ENCODE measurements at places on chromosomes 2 and 18.
A peak's percentile ranks its signal among the peaks of the same experiment; 100 is the strongest.

DNA sequence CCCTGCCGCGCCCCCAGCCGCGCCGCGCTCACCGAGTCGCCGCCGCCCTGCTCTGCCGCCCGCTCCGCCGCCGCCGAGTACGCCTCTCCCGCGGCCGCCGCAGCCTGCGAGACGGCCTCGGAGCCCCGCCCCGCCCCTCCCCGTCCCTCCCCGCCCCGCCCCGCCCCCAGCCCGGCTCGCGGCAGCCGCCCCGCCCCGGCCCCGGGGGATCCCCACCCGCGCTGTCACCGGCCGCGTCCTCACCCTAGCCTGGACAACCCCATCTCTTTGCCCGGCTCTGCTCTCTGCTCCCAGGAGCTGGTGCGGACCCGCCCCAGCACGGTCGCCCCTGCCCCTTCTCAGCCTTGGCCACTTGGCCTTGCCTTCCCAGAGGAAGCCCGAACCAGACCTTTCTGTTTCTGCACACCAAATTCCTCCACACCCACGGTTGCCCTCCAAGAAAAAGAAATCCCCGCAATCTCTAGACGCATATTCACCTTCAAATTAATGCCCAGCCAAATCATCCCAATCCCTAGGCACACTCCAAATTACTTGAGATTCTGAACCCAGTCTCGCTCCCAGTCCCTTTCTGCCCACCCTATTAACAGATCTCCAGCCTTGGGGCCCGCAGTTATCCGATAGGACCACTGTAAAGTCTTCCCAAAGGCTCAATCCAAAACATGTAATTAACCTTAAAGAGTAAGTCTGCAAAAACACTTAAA, at the start of gene CYRIA:
Gene CYRIA, minus strand, starts transcription at position 87 of the 701 bp plus-strand sequence. CDS start 77,715 bp downstream, outside the sequence.
- DNase-seq = no peak

GRCh38 chr2:96258166-96259022, 7.4 kb downstream of the TMEM127 start:
- no peak for DNase-seq

- DNase-seq = peak; percentile 92
These were observed 119.2 kb upstream of the ACVR1C start for GRCh38 chr2:157747695-157748370.

DNA sequence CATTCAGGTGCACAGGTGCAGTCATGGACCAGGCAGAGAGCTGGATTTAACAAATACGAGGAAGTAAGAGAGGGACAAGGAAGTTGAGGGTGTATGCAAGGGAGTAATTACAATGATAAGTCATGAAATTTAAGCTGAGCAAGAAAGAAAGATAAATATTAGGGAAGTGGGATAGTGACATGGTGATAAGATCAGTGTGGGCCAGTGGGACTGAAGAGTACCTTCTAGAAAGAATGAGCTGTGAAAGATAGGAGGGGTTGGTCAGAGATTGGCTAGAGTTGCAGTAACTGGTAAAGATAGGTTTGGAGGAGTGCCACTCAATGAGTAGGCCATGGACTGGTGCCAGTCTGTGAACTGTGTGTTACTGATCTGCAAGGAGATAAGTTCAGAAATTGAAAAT, 200.8 kb upstream of the SIX3 start:
- DNase-seq = peak; percentile 59

- DNase-seq = no peak
These were observed 214.3 kb upstream of the SIX2 start for GRCh38 chr2:45223531-45223930.

DNA sequence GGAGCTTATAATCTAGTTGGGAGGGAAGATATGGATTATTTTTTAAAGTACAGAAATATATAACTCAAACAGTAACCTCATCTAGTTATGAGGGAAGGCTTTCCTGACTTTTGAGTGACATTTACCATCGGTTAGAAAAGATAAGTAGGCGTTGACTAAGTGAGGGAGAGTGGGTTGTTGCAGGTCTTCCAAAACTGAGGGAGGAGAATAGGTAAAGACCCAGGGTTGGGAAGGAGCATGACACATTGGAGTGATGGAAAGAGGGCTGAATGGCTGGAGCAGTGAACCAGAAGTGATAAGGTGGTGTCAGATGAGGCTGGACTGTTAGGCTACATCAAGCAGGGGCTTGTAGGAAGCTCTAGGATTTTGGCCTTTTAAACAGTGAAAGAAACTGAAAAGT, 10.6 kb upstream of the NUP35 start:
- no peak for DNase-seq

DNA sequence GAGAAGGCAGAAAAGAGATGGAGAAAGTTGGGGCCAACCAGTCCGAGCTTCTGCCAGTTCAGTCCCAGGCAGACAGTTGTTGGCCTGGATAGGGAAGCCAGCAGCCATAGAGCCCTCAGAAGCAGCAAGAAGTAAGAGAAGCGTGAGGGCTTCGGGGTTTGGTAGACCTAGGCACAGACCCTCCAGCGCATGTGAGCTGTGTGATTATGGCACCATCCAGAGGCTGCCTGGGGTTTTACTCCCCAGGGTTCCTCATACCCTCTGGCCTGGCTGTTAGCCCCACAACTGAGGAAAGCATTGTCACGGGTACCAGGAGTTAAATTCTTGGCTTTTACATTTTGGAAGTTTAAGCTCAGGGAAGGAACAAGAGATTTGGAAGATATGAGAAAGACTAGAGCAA, 93.7 kb upstream of the RAB6C start:
- DNase-seq = no peak

DNA sequence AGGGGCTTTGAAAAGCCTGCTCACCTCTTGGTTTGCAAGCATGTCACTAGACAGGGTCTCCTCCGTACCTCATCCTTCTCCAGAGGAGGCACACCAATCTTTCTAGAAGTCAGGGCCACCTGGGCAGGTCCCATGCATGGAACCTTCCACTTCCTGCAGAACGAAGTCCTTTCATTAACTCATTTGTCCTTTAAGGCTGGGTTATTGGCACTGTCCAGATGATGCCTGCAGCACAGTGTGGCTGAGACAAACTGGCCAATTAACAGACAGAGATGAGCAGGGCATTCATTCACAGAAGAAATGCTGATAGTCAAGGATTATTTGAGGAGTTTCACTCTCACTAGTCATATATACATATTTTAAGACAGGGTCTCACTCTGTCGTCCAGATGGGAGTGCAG, 245.3 kb downstream of the TFCP2L1 start:
- DNase-seq = no peak

GRCh38 chr2:42425697-42426096, 64.7 kb upstream of the COX7A2L start:
- no peak for DNase-seq

GRCh38 chr2:173851141-173851641, 114.0 kb downstream of the SP3 start:
- DNase-seq = peak; percentile 35

- DNase-seq = no peak
These were observed 159.6 kb upstream of the NOSTRIN start for GRCh38 chr2:168642873-168643272.

DNA sequence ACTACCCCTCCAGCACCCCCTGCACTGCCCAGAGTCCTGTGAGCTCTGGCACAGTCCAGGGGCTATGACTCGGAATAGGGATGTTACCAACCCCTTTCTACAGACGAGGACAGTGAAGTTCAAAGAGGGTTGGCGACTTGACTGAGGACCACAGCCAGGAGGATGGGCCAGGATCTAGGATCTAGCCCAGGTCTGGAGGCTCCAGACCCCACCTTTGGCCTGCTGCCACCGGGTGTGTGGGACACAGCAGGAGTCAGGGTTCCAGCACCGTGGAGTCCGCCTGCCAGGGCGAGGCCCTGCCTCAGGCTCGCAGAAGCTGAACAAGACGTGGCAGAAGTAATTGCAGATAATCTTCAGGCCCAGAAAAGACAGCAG, 37.9 kb upstream of the GPC1 start:
- DNase-seq = no peak

DNA sequence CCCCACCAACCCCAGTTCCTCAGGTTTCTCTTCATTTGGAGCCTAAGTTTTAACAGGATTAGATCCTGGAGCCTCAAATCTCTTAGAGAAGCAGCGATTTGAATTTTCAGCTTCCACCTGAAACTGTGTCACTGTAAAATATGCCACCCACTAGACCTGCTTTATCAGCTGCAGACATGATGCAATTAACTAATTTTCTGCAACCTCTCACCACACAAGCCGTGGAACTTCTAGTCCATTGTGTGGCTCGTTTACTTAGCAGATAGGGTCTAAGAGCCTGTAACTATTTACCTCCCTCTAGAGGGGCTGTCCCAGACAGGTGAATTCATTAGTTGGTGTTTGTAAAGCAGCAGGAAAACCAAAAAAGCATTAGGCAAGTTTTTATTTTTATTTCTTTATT, 31.6 kb upstream of the FZD5 start:
- no peak for DNase-seq

DNA sequence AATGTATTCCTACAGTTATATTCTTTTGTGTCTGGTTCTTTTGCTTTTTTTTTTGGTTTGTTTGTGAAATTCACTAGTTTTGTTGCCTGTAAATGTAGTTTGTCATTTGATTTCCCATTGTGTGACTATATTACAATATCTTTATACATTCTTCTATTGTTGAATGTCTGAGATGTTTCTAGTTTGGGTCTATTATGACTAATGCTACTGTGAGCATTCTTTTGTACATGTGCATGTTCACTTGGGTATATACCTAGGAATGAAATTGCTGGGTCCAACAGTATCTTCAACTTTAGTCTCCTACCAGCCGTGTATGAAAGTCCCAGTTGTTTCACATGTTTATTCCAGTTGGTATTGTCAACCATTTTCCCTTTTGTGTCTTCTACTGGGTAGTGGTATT, 112.7 kb upstream of the RBMS1 start:
- DNase-seq = no peak

DNA sequence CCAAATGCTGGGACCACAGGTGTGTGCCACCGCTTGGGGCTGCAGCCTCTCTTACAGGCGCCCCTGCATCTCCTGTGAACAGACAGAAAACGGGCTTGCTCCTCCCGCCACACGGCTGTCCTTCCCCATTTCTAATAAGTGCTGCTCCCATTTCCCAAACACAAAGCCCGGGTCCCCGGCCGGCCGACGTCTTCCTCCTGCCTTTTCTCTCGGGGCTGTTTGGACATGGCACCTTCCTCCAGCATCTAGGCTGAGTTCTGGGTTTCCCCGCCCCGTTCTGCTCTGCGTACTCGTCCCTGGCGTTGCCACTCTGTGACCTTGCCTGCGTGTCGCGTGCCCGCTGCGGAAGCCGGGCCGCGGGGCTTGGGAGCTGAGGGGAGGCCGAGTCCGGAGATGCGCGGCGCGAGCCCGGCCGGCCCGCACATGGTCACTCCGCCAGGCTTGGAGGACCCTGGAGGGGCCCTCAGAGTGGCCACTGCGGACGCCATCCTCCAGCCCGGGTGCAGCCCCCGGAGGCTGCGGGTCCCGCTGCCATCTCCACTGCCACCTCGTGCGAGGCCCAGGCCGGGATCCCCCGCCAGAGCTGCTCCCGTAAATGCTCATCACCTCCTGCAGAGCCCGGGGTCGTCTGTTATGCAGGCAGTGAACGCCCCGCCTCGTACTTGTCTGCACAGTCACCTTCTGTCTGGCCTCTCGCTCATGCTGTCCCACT, 26.3 kb downstream of the PRELID3A start:
- no peak for DNase-seq

- DNase-seq = no peak
These were observed 602 bp upstream of the VWC2L start for GRCh38 chr2:214410128-214410775.

DNA sequence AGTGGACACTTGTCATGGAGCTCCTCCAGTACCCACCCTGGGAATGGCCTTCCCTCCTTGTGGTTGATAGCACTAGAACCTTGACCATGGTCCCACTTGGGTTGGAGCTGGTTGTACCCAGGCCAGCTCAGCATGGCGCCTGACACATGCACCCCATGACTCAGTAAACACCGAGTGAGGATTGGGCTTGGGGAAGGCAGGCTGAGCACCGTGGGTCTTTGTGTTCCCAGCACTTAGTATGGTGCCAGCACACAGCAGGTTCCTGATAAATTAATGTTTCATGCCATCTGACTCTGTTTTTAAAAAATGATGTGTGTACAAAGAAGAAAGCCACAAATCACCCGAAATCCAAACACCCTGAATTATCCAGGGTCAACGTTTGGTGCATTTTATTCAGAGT, 69.8 kb downstream of the CIB4 start:
- DNase-seq = no peak

- DNase-seq = no peak
These were observed 51.9 kb downstream of the EFEMP1 start for GRCh38 chr2:55871637-55872036.

- no peak for DNase-seq
These were observed 21.0 kb downstream of the C1D start for GRCh38 chr2:68041704-68042245.

DNA sequence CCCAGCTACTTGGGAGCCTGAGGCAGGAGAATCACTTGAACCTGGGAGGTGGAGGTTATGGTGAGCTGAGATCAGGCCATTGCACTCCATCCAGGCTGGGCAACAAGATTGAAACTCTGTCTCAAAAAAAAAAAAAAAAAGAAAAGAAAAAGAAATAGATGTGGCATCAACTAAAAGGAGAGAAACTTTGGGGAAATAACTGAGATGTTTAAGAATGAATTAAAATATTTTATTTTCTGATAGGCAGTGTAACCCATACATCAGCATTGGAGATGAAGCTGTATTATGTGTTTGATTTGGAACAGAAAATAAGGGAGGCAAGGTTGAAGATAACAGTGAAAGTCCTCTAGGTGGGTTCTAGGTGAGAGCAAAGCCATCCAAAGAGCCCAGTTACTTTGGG, 110.7 kb upstream of the HNRNPA3 start:
- no peak for DNase-seq

DNA sequence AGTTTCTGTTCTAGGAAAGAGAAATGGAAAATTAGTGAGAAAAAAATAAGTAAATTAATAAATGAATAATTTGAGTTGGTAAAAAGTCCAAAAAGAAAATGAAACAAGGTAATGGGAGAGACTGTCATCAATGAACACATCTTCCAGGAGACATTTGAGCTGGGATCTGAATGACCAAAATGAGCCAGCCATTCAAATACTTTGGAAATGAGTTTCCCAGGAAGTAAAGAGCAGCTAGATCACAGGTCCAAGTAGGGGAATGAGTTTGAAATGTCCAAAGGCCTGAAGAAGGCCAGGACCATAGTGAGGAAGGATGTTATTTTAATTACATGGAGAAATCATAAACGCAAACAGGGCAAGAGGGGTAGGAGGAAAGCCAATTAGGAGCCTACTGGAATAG, 6.6 kb upstream of the DNAH7 start:
- DNase-seq = peak; percentile 28

GRCh38 chr2:34664266-34664665, 1065.2 kb upstream of the FAM98A start:
- DNase-seq = no peak

DNA sequence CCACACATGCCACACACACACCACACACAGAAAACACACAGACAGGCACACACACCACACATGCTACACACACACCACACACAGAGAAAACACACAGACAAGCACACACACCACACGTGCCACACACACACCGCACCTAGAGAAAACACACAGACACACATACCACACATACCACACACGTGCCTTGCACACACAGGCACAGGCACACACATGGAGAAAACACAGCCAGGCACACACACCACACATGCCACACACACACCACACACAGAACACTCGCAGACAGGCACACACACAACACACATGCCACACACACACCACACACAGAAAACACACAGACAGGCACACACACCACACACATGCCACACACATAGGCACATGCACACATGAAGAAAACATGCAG, 242.1 kb upstream of the MYT1L start:
- DNase-seq = no peak

All from fibroblast of mammary gland (primary cell).